Placental epithelial cell (primary cell): ENCODE measurements at places on chromosomes 7 and 10. TPM values are rescaled to one million over a fixed set of nuclear protein-coding genes. Genes with fewer than 3 reads are reported as not detected.

The LIPM gene
- total RNA-seq: under 0.01 TPM in 1 of 2 replicates, not detected in the other

The NUDT13 gene
- total RNA-seq: 1.8 and 5.1 TPM in 2 replicates

The GBX1 gene
- total RNA-seq: not detected in 2 replicates

The KIF11 gene
- total RNA-seq: 6.3 and 8.0 TPM in 2 replicates

The NEUROG3 gene
- total RNA-seq: not detected in 2 replicates

The ELMO1 gene
- not detected in 2 replicates for total RNA-seq

The CCDC146 gene
- 0.43 and 2.0 TPM in 2 replicates for total RNA-seq

The VGF gene
- 0.39 and 0.76 TPM in 2 replicates for total RNA-seq

The C10orf62 gene
- total RNA-seq: 0.33 TPM in 1 of 2 replicates, not detected in the other

The ANKRD7 gene
- total RNA-seq: 0.79 and 1.2 TPM in 2 replicates

The FEZF1 gene
- 0.39 TPM in 1 of 2 replicates, not detected in the other for total RNA-seq

The AKR1D1 gene
- not detected in 2 replicates for total RNA-seq

The PPP1R17 gene
- not detected in 2 replicates for total RNA-seq

The BICC1 gene
- total RNA-seq: 0.39 TPM in 1 of 2 replicates, not detected in the other

The POM121L12 gene
- total RNA-seq: not detected in 2 replicates

The NEBL gene
- total RNA-seq: 30.2 and 47.7 TPM in 2 replicates

The FBXO24 gene
- 0.39 and 0.54 TPM in 2 replicates for total RNA-seq

The ARHGAP22 gene
- total RNA-seq: 0.39 and 1.4 TPM in 2 replicates
